ENCODE measurements at places on chromosomes 3 and 15.

DNA sequence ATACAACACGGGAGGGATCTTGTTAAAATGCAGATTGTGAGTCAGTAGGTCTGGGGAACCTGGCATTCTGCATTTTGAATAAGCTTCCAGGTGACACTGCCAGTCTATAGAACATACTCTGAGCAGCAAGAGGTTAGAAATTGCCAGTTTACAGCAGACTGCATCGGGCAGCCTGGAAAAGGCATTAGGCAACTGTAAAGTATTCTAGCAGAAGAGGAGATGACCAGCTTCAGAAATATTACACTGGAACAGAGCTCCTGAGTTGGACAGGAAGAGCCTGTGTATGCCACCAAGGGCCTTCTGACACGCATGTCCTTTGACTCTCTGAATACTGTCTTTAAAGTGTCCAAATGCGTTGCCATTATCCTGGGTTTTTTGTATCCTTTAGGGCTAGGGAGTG lies 2.5 kb upstream of the ACAN start:
- no peak for DNase-seq

DNA sequence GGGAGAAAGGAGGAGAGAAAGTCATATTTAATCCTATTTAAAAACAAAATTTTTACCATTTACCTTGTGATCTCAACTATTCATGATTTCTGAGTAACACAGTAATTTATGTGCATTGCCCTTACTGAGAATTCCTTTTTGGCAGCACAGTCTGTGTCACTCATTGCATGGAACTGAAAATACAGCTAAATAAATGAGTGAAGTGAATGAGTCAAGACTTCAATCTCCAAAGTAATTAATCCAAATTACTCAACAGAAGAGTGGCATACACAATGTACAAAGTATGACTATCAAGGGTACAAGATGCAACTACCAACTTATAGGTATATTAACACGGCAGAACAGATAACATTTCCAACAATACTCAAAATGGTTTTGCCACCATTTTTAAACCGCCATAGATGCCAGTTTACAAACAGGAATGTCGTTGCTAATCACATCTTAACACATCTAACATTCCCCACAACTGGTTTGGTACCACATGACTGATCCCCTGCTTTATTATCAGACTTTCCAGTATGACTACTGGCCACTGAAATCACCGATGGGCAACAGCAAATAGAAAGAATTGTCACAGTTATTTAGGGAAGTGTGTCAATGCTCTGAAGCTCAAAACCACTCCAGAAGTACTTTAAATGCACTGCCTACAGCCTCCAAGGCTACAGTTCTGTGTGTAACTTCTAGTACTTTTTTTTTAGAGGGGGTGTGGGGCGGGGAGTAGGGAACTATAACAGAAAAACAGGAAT lies 410.4 kb downstream of the SHQ1 start:
- no peak for DNase-seq

GRCh38 chr3:109984976-109985375 lies 647.6 kb upstream of the DPPA4 start:
- DNase-seq: no peak

- DNase-seq: no peak
These were observed 16.6 kb downstream of the GP9 start for GRCh38 chr3:129077222-129077621.

- DNase-seq: no peak
These were observed 376.1 kb upstream of the CFAP20DC start for GRCh38 chr3:59425942-59426341.

DNA sequence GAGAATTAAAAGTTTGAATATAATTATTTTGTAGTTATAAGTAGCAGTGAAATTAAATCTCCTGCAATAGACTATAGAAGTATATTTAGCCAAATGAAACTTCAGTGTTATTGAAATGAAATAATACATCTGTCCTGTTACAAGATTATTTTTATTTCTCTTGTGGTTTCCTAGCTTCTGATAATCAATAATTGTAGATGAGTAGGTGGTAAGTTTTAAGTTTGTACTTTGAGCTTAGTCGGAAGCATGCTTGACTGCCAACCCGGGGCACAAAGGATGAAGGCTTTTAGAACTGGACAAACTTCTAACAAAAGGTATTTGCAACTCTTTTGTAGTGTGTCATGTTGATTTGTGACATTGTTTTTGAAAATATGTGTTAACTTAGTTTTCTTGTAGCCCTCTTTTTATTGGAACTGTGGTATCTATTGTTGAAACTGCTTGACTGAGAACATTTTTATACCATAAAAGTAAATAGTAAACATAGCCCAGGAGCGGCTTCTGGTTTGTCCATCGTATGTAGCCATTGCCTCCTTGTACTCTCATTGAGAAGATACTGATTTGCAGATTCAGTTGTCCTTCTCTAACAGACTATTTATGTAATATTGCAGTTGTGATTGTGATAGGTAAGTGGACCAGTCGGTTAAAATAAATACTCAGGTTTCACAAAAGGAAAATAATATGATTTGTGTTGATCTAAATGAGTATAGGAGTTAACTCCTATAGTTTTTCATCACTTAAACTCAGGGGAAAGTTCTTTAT lies 2.9 kb downstream of the CTNNB1 start:
- no peak for DNase-seq

DNA sequence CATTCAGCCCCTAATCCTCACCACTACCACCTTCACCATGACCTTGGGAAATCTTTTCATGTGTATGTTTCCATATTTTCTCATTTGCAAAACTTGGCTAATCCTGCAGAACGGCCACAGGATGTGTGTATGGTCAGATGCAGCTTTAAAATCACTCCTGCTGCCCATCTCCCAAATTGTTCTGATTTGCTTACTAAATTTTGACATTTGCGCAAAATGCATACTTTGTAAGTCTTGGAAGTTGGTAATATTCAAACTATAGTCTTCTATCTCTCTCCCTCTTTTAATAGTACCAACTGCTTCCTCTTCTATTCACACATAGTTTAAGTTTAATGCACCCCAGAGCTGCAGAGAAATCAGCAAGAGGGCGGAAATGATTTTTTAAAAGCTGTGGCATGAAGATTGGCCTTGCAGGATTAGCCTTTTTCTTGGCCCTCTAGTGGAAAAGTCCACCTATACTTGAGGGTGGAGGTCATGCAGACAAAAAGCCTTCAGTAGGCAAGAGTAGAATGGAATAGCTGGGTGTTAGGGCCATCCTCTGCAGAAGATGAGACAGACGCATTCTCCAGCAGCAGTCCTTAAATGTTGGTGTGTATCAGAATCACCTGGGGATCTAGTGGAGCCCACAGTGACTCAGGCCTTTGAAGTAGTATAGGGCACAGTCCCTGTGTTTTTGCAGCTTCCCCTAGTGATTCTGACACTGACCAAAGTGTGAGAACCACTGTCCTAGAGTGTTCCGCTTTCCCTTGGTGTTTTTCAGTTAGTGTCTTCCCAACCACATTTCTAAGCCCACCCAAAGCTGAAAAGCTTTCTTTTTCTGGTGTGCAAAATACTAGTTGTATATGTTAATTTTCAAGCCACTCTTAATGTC lies 181.7 kb downstream of the CHST2 start:
- no peak for DNase-seq

DNA sequence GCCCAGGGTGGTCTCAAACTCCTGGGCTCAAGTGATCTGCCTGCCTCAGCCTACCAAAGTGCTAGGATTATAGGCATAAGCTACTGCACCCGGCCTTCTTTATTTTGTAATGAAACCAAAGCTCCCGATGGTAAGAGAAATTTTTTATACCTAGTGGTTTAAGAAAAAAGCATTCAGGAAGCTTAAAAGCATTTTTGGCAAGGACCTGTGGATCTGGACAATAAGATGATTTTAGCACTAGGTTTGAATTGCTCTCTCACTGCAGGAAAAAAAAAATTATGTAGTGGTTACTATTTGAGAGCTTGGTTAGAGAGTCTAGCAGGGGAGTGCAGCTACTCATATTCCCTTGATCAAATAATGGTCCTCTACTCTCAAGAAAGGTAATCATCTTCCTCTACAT lies 64.9 kb upstream of the PIK3R4 start:
- DNase-seq: no peak

- DNase-seq: no peak
These were observed 1.2 kb downstream of the KPNA1 start for GRCh38 chr3:122513386-122514122.

- no peak for DNase-seq
These were observed 121.9 kb upstream of the DPH6 start for GRCh38 chr15:35667908-35668307.

GRCh38 chr15:41180206-41180789 lies 50.3 kb downstream of the EXD1 start:
- no peak for DNase-seq

DNA sequence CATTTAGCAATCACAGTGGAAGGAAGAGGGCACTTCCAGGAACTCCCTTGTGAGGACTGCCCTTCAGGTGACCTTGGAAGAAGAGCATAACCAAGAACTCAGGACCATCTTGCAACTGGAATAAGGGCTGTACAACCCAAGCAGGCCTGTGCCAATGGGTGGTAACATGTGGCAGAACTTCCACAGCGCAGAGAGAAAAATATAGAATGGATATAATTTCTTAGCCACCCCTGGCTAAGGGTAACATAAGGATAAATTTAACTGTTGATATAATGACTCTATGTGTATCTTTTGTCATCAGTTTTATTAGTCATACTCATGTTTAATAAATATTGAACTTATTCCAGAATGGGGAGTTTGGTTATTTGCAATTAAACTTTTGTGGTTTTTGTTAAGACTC lies 13.4 kb upstream of the MFSD1 start:
- no peak for DNase-seq

DNA sequence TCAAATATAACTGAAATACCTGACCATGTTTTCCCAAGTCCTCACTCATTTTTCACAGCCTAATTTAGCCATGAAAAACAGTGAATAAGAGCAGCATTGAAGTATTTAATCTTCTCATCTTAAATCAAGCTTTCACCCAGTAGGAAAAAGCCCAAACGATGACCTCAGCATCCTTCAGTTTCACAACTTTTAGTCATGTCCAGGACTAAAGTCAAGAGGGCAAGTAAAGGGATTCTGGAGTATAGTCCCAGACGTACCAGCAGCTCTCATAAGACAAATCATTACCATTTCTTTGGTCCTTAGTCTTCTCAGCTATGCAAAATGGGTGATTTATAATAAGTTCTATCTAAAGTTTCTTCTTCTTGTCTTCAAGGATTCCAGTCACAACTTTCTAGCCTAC lies 237.3 kb downstream of the IL5RA start:
- no peak for DNase-seq

DNA sequence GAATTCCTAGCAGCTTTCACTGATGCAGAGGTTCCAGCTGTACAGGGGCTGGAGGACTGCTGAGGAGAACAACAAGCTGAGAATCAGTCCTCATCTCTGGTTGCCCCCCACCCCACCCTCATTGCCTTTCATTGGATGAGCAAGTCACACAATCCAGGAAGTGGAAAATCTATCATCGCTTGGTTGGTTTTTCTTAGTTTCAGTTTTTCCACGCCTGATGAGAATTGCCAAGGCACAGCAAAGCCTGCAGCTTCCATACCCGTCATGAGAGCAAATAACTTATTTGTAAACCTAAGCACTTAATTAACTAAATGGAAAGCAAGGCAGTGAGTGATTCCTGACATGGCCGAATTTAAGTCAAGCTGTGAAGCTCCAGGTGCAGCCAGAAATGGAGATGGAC lies 21.4 kb upstream of the LIPC start:
- DNase-seq: no peak

GRCh38 chr3:65596571-65597225 lies 442.0 kb downstream of the MAGI1 start:
- DNase-seq: no peak

DNA sequence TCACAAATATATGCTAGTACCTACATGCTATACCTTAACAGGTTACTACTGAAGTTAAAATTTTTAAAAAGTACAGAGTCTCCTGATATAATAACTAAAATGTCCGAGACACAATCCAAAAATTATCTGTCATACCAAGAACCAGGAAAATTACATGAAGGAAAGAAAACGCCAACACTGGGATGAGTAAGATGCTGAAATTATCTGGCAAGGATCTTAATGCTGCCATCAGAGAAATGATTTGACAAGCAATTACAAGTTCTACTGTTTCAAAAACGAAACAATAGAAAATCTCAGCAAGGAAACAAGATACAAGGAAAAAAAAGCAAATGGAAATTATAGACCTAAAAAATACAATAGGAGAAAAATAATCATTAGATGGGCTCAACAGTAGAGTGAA lies 92.5 kb downstream of the UBE3A start:
- DNase-seq: no peak

- DNase-seq: no peak
These were observed 278.1 kb downstream of the ULK4 start for GRCh38 chr3:41683666-41684350.

GRCh38 chr3:184377374-184377773 lies 633 bp downstream of the THPO start:
- DNase-seq: no peak

DNA sequence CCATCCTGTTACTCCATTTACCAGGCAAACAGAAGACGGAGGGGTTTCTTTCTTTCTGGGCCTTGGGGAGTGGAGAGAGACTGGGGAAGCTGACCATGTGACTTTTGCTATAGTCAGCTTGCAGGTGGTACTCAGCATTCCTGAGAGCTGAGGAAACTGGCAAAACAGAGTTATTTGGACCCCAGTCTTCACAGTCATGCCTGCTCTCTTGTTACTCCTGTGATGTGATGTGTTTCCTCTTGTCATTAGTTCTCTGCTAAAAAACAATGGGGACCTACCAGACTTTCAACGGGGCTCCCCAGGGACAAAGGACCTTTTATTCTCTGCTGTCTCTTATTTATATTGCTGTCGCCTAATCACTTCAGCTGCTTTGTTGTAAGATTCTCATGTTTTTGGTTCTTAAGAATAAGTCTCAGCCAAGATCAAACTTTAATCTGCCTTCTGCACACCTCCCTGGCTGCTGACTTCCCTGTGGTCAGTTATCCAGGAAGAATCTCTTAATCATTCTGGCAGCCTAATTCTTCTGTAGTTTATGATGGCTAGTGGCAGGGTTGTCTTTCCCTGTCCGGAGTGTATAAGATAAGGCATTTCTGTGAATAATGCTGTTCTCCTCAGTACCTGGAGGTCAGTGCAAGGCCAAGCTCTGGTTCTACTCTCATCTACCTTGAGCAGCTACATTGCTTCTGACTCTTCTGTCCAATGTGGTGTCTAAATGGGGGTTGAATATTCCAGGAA lies 8.8 kb downstream of the STARD9 start:
- DNase-seq: no peak

GRCh38 chr3:134059035-134059601 lies 29.4 kb upstream of the SLCO2A1 start:
- no peak for DNase-seq

GRCh38 chr3:133410191-133410892 lies 10.5 kb downstream of the BFSP2 start:
- DNase-seq: no peak

DNA sequence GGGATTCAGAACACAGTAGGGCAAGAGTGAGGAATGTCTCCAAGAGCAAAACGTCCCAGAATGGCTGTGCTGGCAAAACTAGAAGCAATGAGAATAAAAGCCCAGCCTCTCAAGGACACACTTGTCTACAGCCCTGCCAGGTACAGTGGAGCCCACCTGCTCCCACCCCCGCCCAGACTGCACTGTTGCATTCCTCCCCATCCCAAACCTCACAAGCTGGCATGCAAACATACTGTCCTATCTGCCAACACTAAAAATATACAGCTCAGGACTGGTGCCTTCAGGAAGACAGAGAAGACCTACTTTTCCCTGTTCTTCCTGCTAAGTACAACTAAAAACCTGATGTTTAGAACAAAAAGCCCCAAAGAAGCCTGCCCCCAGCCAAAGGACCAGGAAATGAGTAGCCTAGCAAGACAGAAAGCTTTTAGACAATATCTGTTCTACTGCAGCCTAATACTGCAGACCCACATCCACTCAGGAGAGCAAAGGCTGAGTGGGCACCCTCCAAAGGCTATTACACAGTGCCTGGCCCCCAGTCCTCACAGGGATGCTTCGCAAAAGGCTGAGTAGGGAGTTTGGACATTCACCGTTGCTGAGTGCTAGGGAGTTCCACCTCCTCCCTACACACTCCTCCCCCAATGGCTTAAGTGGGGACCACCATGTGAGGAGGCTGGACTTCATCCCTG lies 13.5 kb downstream of the OCA2 start:
- DNase-seq: no peak
